ENCODE measurements at places on chromosomes 4 and X.

DNA sequence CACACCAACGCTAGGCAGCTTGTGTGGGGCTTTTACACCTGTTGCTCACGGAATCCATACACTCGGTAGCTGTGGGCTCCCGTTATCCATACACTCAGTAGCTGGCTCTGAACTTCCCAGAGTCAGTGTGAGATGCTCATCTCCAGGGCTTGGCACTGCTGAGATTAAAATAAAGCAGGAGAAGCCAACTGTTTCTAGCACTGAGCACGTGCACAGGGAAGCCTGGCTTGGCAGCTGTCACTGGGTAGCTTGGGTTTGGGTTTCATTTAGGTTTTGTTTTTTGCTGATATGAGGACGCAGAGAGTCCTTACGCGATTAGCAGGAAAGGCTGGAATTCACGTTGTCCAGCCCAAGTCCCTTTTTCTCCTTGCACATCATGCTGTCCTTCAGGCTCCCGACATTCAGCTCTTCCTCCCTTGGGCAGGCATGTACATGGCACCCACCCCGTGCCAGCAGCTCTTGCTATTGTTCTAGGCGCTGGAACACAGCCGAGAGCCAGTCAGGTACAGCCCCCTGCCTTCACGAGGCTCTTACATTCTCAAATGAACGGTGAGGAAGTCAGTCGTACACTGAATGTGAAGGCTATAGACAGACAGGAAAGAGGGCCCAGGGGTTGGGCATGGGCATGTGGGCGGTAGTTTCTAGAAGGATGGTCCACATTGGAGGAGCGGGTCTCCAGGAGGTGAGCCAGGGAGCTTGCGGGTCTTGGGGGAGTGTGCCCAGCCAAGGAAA lies 25.9 kb downstream of the NSG1 start:
- DNase-seq: peak; percentile 67

GRCh38 chrX:37752936-37753335 lies 26.9 kb upstream of the CYBB start:
- DNase-seq: no peak

GRCh38 chr4:20311856-20312255 lies 60.2 kb downstream of the SLIT2 start:
- DNase-seq: no peak

- no peak for DNase-seq
Observed at GRCh38 chr4:40998675-40999358, 215.5 kb downstream of the APBB2 start.

GRCh38 chrX:47706575-47706974 lies 47.6 kb upstream of the UXT start:
- DNase-seq: no peak
